ENCODE measurements at places on chromosomes 6 and 20.
A peak's percentile ranks its signal among the peaks of the same experiment; 100 is the strongest.

DNA sequence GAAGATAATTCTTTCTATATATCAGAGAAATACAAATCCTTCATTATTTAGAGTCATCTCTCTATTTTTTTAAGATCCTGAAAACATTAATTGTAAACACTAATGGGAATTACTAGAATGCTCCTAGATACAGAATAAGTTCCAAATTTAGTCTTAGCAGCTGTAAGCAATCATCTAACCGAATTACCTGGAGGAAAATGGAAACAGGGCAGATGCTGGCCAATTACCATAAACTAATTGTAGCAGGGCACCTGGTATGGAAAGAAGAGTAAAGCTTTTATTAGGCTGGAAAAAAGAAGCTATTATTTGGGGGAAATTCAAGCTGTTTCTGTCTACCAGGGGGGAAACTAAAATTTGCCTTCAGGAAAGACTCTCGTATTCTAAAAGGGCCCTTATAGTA is 257.5 kb downstream of the MMUT start:
- DNase-seq: no peak

- peak; percentile 73 for DNase-seq
Measured at GRCh38 chr6:26103141-26103769, 16.0 kb downstream of the HFE start.

DNA sequence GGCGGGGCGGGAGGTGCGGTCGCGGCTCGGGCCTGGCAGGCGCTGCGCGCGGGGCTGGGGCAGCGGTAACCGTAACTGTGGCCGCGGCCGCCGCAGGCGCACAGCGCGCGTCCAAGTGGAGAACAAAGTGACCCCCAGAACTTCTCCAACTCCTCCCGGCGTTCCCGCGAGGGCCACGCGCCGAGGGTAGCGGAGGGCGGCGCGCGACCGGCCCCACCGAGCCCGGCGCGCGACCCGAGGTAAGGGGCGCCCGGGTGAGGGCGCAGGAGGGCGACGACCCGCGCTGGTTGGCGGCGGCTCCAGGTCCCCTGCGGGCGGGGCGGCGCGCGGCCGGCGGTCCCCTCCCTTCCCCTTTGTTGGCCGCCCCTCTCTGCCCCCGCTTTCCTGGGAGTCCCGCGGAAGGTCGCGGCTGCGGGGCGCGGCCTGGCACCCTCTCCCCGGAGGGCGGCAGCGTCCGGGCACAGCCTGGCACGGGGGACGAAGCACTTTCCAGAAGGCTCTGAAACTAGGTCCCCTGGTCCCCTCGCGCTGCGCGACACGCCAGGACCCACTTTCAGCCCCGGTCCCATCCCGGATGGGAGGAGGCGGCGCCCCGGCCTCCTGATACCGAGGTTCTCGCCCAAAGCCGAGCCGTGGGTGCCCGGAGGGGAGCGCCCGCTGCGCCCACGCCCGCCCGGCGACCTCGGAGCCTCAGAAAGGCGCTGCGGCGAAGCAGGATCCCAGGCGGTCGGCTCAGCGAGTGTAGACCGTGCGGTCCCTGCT is at the start of gene TIAM2:
TSS of gene TIAM2 (plus strand) at position 62 of the 762 bp plus-strand sequence. CDS start 133,909 bp downstream, outside the sequence.
- DNase-seq: peak; percentile 34

- DNase-seq: no peak
Measured at GRCh38 chr6:94272327-94272726, 853.0 kb upstream of the EPHA7 start.

GRCh38 chr6:122749451-122750050 is 30.0 kb upstream of the FABP7 start:
- no peak for DNase-seq

GRCh38 chr6:50791900-50792508 is 26.7 kb upstream of the TFAP2B start:
- peak; percentile 32 for DNase-seq

DNA sequence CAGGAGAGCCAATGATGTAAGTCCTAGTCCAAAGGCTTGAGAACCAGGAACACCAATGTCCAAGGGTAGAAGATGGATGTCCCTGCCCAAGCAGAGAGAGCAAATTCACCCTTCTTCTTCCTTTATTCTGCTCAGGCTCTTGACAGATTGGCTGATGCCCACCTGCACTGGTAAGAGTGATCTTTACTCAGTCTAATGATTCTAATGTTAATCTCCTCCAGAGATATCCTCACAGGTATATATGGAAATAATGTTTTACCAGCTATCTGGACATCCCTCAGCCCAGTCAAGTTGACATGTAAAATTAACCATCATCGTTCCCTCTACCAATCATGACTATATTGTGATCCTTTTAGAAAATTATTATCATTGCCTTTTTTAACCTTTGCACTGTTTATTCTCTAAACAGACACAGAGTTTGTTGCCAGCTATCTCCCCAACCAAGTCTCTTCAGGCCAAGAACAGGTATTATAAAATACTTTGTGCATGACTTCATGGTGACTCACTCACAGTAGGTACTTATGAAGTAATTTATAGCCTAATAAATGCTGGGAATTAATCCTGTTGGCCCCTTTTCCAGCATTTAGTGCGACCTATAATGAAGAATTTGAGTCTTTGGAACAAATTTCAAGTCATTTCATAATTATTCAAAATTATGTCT is 26.2 kb upstream of the TSHZ2 start:
- no peak for DNase-seq

All from fibroblast of skin of scalp (primary cell).